MG63 (cell line): ENCODE measurements at places on chromosomes 6 and 20.

- no peak for DNase-seq
These were observed 14.1 kb upstream of the PPARD start for GRCh38 chr6:35328108-35328723.

DNA sequence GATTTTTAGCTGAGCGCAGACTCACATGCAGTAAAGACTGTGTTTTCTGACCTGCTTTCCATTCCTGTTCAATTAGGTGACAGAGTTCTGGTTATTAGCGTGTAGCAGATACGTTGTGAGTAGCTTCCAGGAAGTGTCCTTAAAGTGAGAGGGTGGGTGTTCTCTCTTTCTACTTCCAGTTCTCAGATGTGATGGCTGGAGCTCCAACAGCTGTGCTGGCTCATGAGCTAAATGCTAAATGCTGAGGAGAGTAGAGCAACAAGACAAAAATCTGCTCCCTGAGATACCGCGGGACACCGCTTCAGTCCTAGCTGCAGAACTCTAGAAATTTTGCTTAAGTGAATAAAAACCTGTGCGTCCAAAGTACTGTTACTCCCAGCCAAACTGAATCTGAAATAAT is 38.2 kb upstream of the FYN start:
- no peak for DNase-seq

GRCh38 chr20:46652699-46653098 is 1.4 kb upstream of the SLC13A3 start:
- no peak for DNase-seq

- DNase-seq = no peak
These were observed 20.0 kb upstream of the VNN1 start for GRCh38 chr6:132733814-132734213.

- DNase-seq = peak; percentile 10
These were observed 173.4 kb downstream of the SLC16A10 start for GRCh38 chr6:111260570-111261298.

GRCh38 chr6:9628819-9629218 is 786.1 kb downstream of the TFAP2A start:
- DNase-seq = no peak

- no peak for DNase-seq
These were observed 20.3 kb downstream of the PACSIN1 start for GRCh38 chr6:34486106-34486740.

- DNase-seq = no peak
These were observed 68.7 kb downstream of the TOX2 start for GRCh38 chr20:43983359-43983758.

- DNase-seq = no peak
These were observed 35.4 kb downstream of the GCNT2 start for GRCh38 chr6:10556589-10556988.

- no peak for DNase-seq
These were observed 558.5 kb downstream of the CD83 start for GRCh38 chr6:14676064-14676463.
